ENCODE measurements at places on chromosomes 12 and 14.

GRCh38 chr12:9793779-9794395, 33.2 kb upstream of the CD69 start:
- no peak for DNase-seq

DNA sequence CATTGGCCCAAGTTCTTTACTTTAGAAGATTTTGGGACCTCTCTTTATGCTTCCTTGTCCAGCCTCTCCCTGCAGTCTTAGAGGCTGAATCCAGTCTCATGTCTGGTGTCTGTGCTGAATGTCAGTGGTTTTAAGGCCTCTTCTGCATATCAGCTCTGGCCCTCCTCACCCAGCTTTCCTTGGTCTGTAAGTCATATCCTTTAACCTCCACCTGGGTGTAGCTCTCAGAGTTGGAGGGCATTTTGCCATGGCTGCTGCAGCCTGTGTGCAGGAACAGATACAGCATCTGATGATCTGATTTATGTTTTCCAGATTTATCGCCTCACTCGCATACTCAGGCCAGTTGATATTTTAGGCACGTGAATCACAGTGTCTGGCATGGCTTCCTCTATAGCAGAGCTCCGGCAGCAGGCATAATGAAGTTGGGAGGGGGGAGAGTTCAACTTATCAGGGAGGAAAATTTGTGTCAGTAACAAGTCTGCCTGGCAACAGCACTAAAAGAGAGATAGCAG, 335.0 kb downstream of the PCNX1 start:
- DNase-seq: no peak

- no peak for DNase-seq
Measured at GRCh38 chr12:52087961-52088820, 8.7 kb downstream of the SMIM41 start.

DNA sequence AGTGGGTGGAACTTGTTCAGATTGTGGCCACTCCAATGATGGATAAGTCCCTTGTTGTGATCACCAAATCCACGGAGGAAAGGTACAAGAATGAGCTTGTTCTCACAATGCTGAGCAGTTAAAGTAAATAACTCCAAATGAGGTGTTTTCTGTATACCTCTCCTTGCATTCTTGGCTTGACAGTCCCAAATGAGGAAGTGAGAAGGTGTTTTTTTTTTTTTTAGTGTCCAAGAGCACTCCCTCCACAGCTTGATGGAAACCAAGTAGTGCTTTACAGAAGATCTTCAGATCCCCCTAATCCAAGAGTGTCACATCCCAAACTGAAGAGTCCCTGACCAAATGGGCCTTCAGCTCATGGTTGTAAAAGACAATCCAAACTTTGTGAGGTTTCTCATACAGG, 153.6 kb downstream of the ATP23 start:
- no peak for DNase-seq

DNA sequence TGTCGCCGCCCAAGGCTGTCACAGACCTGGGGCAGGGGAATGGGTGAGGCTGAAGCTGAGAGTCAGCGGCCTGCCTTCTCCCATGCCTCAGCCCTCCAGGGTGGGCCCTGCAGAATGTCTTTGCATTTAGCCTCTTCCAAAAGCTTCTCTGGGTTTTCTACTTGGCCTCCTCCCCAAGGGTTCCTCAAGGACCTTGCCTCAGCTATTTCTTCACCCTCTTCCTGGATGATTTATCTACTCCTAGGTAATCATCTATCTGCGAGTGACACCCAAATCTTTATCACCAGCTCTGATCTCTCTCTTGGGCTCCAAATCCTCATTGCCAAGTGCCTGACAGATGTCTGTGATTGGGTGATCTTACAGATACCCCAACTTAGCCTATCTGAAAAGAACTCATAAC, 4.7 kb upstream of the LPAR5 start:
- no peak for DNase-seq

DNA sequence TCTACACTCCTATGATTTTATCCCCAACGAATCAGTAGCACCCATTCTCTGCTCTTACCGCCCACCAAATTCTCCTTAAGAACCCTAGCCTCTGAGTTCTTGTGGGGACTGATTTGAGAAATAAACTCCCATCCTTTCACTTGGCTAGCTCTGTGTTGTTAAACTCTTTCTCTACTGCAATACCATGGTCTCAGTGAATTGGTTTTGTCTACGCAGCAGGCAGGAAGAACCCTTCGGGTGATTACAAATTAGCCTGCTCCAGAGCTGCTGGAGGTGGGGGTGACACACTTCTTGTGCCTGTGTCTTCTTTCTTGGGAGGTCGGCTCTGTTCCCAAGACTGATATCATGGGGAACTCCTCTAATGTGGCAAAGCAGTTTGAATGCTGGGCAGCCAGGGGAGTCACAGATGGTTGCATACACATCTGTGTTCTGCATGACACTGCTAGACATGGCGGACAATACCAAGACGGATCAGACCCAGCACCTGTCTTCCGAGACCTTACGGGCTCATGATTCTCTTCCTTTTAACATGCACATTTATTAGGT, 1.6 kb upstream of the C1S start:
- DNase-seq: no peak

- DNase-seq: no peak
Measured at GRCh38 chr14:52142504-52142903, 73.6 kb upstream of the NID2 start.

- no peak for DNase-seq
Measured at GRCh38 chr12:109488051-109488665, 10.7 kb downstream of the UBE3B start.

DNA sequence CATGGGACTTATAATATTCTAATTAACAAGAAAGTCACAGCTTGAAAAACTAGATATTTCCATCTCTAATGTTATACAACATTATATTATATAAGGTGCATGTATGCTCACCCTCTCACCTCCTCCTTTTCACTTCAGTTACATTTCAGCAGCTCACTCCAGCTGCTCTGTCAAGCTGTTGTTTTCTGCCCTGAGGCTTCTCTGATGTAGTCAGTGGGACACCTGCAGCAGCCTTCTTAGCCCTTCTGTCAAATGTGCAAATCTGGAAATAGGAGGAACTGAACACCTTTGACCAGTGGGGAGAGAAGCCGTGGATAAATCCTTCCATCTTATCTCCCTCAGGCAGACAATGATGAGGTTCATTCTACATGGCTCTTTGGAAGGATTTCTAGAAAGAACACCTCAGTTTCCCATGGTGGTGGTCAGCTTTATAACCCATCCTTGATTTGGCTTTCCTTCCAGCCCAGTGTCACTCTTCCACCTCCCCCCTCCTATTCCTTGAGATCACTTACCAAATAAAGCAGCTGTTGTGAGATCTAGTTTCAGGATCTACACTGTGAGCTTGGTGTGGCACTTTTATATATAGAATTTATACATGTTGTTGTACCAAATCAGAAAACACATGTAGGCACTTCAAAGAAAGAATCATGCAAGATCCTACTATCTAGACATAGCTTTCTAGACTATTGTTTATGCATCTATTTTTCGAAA, 79.6 kb upstream of the STK38L start:
- no peak for DNase-seq

- DNase-seq: no peak
Measured at GRCh38 chr14:51368721-51369163, 128.7 kb downstream of the TMX1 start.

DNA sequence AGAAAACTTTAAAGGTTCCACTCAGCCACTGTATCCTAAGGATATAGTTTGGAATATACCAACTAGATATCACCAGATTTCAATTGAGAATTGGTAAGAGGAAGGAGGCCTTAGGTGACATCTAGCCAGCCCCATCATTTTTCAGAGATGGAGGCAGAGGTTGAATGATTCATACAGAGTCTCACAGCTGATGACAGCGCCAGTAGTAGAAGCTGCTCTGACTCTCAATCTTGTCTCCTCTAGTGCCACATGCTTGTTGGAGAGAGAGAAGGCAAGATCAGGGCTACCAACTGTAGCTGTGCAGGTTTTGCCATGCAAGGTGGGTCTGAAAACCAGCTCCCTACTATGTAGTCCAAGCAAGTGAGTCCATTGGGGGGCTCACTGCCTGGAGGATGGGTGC, 6.1 kb downstream of the FRMD6 start:
- DNase-seq: no peak

- DNase-seq: no peak
Measured at GRCh38 chr14:29140016-29140415, 373.4 kb downstream of the FOXG1 start.

DNA sequence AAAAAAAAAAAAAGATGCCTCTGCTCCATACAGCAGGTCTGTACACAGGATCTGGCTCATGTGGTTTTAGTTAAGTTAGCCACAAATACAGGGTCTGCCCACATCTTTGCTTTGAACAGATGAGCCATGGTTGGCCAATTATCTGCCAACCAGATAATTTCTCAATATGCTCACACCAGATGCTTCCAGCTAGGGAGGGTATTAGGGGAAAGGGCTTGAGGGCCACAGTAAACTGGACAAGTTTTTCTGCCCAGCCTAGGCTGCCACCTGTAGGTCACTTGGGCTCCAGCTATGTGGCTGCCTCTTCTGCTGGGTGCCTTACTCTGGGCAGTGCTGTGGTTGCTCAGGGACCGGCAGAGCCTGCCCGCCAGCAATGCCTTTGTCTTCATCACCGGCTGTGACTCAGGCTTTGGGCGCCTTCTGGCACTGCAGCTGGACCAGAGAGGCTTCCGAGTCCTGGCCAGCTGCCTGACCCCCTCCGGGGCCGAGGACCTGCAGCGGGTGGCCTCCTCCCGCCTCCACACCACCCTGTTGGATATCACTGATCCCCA, 776 bp downstream of the RDH5 start:
- no peak for DNase-seq

DNA sequence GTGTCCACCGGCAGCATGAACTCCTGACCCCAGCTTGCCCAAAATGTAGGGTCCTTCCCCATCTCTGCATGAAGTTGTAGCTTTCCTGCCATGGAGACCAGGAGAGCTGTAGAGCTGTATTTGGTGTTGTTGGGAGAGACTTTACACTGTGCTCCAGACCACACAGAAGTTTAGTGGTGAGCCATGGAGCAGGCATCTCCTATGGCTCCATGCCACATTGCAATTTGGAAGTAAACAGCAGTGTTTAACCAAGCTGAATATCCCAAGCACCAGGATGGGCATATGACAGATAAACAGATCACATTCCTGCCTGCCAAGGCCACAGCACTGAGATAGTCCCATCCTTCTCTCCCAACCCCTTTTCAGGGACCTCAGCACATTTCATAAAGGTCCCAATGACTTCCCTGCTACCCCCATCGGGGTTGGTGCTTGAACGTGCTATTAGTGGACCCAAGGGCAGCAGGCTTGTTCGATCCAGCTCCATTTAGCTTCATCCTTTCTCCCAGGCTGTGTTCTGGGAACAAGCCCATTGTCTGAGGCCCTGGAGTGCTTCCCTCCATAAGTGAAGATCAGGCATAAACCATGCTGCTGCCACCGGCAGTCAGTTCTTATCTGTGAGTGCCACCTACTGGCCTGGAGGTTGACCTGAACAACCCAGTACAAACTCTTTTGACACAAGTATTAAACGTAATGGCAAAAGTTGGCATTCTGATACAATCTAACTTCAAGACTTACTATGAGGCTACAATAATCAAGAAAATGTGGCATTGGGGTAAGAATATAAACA, 172.3 kb upstream of the ATXN7L3B start:
- DNase-seq: no peak

- no peak for DNase-seq
Measured at GRCh38 chr14:99199846-99200653, 71.9 kb downstream of the BCL11B start.

GRCh38 chr14:72818998-72819397, 74.9 kb downstream of the DPF3 start:
- DNase-seq: no peak

DNA sequence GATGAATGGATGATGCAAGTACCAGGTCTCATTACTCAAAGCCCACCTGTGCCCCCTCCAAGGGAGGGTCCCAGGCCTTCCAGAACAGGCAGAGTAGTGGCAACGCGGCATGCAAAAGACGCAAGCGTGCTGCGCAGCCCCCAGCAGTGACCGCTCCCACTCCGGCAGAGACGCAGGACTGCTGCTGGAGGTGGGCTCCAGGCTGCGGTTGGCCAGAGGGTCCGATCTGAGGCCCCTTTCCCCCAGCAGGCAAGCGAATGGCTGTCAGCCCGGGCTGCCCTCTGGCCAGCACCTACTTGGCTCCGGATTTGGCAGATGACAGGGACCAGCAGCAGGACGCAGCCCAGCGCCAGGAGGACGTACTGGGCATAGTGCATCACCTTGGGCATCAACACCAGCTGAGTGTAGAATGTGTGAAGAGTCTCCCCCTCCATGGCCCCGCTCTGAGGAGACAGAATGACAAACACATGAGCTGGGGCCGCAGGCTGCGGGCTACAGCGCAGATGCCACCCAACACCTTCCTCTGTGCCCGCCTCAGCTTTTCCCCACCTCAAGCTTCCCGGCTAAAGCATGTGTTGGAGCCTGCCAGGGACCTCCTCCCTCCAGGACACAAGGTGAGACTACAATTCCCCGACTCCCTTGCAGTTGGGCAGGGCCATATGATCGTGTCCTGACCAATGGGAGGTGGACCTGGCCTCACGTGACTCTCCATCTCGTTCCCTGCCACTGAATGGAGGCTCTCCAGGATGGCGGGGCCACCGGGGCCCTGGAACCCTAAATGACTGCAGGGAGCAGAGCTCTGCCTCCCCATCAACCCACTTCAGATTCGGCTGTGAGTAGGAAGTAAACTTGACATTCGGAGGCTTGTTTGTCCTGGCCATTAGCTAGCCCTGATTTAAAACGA, 77.4 kb downstream of the SCARB1 start:
- no peak for DNase-seq

- DNase-seq: no peak
Measured at GRCh38 chr12:40681148-40681547, 11.1 kb upstream of the CNTN1 start.

GRCh38 chr12:108040947-108041346, 88.1 kb upstream of the WSCD2 start:
- DNase-seq: no peak

- no peak for DNase-seq
Measured at GRCh38 chr12:59381106-59381505, 214.7 kb upstream of the SLC16A7 start.

DNA sequence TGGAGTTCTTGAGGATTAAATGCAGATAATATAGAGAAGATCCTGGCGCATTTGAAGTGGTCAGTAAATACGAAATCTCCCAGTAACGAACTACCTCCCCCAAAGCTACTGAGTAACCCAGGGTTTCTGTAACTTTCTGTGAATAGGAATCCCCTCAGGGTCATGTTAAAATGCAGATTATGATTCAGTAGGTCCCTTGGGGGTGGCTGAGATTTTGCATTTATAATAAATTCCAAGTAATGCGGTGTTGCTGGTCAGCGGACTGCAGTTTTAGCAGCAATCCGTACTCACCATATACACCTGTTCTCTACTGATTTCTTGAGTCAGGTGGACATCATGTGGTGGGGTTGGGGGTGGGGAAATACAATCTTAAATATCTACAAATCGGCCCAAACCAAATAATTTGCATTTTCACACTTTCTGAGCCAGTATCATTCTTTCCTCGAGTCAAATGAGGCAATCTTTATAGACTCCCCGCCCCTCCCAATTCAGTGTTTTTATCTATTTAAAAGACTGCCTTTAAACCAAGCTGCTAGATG, 868 bp downstream of the SPATA7 start:
- DNase-seq: no peak

Data from cortex of kidney (tissue), 1 donor.